Right renal cortex interstitium (tissue), 3 donors: ENCODE measurements at places on chromosomes 4 and X. TPM values are rescaled to one million over a fixed set of nuclear protein-coding genes. Genes with fewer than 3 reads are reported as not detected.

DNA sequence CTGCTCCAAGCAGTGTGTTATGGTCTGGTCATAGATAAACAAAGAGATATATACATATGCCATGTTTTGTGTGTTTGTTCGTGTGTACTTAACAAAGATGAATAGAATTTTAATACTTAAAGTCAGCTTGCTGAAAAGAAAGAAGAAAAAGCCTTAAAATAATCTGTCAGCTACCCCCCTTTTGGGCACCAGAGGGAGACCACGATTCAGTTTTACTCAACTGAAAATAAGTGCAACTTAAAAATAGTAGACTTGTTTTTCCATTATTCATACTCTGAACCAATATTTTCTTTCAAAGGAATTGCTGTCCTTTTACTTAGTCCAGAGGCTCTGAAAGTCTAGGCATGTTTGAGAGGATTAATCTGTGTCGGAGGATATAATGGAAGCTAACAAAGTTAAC, 181.7 kb upstream of the AGTR2 start:
- no peak for DNase-seq

Gene GAGE2A
- not detected for polyA plus RNA-seq

DNA sequence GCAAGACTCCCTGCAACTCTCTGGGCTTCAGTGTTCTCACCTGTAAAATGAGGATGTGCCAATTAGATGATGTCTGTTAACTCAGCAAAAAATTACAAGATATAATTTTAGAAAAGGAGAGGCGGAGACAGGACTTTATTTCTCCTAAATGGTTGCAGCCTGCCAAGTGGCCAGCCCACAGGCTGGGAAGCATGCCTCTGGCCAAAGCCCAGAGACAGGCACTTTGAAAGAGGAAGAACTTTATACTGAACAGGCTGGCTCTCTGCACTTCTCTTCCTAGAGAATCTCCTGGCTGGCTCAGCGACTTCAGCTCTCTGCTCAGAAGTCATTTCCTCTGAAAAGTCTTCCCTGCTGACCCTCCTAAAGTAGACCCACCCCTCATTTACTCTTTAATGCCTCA, 3.7 kb downstream of the PRDM5 start:
- no peak for DNase-seq

DNA sequence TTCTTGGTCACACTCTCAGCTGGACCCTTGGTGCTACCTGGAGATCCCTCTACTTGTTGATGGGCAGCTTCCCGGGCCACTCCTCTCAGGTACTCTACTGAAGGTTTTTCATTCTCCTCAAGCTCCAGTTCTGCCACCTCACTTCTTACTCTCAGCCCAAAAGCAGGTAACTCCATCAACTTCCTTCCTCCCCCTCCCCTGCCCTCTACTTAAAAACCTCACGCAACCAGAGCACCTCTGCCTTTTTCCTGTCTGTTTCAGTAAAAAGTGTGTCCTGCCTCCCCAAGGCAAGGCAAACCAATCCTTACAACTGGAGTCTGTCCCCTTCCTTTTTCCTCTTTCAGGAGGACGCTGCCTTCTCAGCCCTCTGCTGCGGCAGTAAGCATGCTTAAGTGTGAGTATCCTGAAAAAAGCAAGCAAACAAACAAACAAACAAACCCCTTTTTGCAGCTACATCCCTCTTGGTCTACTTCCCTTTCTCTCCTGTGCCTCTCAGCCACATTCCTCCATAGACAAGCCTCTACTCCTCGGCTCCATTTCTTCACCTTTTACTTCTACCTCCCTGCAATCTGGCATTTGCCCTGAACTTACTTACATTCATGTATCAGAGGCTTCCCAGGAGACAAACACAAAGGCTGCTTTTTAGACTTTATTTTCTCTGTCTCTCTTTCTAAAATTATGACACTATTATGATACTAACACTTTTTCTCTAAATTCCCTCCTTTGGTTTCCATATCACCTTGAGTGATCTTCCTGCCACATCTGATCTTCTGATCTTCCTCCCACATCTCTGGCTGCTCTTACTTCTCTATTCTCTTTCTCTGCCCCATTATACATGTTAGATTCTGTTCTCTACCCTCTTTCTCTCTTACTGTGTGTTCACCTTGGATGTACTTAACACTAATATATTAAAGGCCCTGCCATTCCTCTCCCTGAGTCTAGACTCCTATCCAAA, 5.4 kb downstream of the ALPK1 start:
- DNase-seq = no peak

Gene SLC6A14
- 0.06 TPM for polyA plus RNA-seq

- DNase-seq = no peak
Measured at GRCh38 chr4:40316333-40316781, 18.8 kb upstream of the CHRNA9 start.

Gene ZXDA
- 5.4 TPM for polyA plus RNA-seq

GRCh38 chr4:150078041-150078578, at the start of gene DCLK2:
TSS of gene DCLK2 (plus strand) at chr4:150078445. CDS start at chr4:150079028, 583 bp downstream.
- DNase-seq = no peak

Gene HPGDS
- polyA plus RNA-seq = 2.1 TPM

Gene PHOX2B
- polyA plus RNA-seq = 0.14 TPM

- no peak for DNase-seq
Measured at GRCh38 chrX:110363244-110363643, 4.6 kb downstream of the RTL9 start.

DNA sequence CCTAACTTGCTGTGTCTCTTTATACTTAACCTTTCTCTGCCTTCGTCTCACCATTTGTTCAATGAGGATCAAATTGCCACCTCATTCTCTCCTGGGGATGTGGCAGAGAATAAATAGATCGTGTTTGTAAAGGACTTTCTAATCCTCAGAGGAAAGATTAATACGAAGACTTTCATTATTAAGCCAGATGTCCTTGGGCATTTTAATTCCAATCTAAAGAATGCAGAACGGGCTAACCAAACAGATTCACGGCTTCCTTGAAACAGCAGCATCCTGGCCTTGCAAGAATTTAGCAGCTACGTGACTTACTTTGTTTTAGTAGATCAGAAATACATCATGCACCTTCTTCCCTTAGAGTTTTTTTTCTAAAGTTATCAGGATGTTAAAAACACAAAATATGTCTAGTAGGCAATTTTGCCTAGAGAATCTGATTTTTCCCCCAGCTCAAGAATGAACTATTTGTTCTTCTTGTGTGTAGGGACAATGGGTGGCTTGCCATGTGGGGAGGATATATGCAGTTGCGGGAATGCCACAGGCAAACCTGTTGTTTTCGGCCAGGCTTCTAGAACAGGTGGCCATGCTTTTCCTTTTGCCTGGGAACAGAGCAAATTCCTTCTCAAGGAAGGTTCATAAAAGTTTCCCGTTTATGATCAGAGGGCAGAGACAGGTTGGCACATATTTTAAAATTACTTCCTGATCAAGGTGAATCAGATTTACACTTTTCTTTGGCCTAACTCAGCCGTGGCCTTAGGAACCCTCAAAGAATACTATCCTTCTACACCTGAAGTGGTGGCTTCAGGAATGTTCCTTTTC, 3.0 kb downstream of the MID1 start:
- DNase-seq = no peak

DNA sequence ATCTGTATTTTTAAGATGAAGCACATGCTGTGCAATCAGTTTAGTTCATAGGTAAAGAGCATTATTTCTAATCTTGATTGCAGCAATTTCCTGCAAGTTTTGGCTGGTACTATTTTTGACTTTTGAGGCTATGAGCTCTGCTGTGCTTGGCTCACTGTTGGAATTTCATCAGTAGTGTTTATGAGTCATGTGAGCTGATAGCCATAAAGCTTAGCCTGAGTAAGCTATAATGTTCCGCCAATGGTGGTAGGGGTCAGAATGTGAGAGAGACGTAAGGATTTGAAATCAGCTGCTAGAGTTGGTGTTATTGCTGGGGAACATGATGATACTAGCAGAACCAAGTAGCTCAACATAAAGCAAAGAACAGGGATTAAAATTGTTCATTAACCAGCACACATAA, 590.9 kb upstream of the GNPDA2 start:
- no peak for DNase-seq

DNA sequence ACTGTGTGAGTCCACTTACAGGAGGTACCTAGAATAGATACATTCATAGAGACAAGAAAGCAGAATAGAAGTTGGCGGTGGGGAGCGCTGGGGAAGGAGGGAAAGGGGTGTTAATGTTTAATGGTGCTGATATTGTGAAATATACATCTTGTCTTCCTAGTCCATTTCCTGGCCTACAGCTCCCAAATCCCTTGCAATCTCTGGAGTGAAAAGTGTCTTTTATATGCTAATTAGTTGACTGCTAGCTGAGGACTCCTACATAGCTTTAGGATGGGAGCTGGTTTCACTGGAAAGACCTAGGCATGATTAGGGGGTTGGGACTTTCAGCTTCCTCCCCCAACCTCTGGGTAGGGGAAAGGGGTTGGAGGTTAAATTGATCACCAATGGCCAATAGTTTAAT, 36.0 kb downstream of the FUNDC1 start:
- no peak for DNase-seq

DNA sequence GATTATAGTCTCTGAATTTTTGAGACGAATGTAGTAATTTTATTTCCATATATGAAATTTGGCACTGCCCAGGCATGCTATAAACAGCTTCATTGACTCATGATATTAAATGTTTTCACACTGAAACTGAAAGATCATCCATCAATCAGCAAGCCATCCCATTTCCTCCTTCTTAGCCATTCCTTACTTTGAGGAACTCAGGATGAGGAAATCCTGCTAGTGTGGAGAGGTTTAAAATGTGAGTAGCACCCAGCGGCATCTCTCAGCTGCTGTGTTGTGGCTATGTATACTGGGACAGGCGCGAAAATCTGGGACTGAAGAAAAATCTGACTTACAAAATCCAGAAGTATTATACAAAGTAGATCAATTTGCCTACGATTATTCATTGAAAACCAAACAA, 52.1 kb downstream of the PTCHD1 start:
- DNase-seq = no peak

DNA sequence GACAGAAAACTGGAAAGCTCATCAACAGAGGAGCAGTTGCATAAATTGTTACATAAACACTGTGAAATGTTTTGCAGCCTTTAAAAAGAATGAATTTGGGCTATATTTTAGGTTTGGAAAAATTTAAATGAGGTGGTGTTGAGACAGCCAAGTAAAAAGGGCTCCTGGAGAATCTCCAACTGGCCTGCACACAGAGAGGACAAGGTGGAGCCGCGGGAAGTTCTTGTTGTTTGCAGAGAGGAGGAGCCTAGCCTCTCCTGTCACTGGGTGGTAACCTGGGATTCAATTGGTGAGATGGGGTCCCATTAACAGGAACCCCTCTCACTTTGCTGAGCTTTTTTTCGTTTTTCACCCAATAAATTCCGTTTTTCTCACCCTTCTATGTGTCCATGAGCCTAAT, 13.4 kb downstream of the GIMD1 start:
- DNase-seq = no peak

- no peak for DNase-seq
Measured at GRCh38 chr4:2931512-2932301, 31.5 kb downstream of the NOP14 start.

GRCh38 chrX:53280331-53281320, 758 bp downstream of the IQSEC2 start:
- no peak for DNase-seq

Gene MAGEC3
- polyA plus RNA-seq = not detected

Gene PDZD4
- 7.1 TPM for polyA plus RNA-seq

GRCh38 chr4:109025471-109026076, 262.7 kb upstream of the ETNPPL start:
- no peak for DNase-seq

DNA sequence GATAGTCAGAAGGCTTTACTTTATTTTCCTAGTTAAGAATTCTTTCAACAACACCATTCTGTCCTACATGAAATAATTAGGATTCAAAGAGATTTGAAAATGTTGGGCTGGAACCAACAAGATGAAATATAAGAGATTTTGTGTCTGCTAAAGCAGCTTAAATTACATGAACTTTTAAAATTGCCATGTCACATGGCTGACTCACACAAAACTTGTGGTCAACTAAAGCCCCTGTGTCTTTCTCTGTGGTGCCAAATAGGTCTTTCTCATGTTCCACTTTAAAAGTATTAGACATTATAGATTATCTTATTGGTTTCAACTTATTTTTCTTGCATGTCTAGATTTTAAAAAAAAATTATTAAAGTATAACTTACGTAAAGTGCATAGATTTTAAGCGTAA, 60.8 kb upstream of the FHL1 start:
- DNase-seq = no peak

Gene LRCH2
- polyA plus RNA-seq = 11.6 TPM
